ENCODE measurements at places on chromosomes 2 and 18.

DNA sequence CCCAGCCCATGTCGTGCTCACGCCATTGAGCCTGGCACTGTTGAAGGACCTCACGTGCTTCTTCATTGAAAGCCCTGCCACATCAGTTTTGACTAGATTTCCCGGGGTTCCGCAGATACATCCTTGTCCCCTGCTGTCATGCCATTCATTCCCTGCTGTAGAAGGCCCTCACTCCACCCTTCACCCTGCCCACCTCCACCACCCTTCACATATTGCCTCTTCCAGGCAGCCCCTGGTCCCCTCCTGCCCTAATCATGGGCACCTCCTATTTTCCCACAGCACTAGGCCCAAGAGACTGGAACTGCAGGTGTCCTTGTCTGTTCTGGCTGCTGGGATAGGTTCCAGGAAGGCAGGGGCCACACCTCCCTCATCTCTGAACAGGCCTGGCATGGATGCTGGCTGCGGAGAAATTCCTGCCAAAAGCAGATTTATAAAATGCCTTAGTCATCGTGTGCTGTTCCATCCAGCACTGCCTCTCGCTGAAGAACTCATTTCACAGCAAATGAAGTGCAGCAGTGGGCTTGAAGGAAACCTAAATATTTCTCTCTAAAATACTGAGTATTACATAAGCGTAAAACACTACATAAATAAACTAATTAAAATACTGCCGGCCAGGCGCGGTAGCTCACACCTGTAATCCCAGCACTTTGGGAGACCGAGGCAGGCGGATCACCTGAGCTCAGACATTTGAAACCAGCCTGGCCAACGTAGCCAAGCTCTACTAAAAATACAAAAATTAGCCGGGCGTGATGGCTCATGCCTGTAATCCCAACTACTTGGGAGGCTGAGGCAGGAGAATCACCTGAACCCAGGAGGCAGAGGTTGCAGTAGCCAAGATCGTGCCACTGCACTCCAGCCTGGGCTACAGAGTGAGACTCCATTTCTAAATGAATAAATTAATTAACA is 38.4 kb downstream of the EIF4E2 start:
- no peak for DNase-seq

GRCh38 chr18:12318334-12318697 is 10.3 kb downstream of the TUBB6 start:
- DNase-seq = no peak

DNA sequence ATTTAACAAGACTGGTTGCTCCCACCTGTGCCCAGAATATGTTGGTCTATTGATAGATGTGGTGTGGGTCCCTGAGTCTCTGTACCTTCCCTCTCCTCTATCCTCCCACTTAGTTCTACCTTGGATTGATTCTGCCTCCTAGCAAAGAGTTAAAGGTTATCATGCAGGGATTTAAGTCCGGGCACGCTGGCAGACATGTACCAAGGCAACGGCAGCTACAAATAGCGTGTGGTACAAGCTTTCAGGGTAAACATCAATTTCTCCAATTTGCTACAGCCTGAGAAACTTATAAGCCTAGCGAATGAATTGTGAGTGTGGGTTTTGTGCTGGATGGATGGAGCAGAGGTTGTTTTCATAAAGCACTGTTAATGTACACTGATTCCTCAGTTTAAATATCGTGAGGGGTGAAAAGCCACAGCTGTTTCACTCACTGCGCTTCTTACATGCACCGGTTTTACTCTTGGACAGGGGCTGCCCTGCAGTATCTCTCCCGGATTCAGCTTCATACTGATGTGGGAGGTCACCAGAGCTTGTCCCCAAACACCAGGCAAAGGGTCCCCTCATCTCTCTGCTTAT is 289.8 kb downstream of the ICOS start:
- DNase-seq = no peak

DNA sequence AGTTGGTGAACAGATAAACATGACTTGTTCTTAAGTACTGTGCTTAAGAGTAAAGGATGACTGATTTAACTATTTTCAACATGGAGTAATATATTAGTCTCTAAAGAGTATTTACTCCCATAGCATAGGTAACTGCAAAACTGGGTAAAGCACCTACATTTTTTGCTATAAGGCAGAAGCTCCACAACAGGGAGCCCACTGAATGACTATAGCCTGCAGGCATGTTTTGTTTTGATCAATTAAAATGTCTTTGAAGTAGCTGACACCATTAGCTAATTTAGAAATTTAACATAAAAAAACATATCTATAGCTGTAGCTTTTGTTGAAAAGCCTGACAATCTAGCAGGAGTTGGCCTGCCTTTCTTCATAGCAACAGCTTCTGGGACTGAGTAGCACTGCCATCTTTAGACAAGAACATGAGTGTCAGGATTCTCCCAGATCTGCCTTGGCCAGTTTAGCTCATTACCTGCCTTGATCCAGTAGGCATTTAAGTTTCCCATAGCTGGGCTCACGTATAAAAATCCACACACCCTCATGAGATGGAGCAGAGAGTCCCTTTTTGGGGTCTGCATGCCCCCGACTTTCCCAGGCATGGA is 1935.1 kb upstream of the PIK3C3 start:
- DNase-seq = no peak

DNA sequence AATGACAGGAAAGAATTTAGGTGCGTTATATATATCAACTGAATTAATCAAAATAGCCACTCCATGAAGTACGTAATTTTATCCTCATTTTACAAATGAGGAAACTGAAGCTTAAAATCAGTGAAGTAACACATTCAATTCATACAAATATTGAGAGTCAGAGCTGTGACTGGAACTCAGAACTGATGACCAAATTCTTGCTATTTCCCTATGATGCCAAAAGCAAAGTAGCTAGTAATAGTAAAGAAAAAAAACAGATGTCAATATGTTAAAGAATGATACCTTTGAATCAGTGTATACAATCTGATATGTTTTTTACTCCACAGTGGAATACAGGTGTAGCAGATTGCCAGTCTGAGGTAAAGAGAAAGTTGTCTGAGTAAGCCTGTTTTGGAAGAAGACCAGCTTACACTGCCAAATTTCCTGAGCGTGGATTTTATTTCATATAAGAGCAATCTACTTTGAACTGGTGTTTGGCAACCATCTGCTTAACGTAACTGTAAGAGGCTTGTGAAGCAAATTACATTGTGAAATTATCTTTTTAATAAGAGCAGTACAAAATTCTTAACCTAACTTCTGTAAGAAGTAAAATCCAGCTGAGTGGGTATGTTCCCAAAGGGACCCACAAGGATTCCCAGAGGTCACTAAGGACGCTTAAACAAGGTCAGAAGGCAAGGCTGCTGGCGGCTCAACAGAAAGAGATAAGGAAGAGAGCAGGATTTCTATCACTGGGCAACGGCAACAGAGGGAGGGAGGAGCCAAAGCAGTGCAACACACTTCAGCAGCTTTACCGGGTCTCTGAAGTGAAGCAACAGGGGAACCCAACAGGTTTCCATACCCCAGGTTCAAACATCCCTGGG is 85.6 kb downstream of the IKZF2 start:
- DNase-seq = no peak

- no peak for DNase-seq
Observed at GRCh38 chr18:23230686-23231085, 95.4 kb downstream of the CABLES1 start.

DNA sequence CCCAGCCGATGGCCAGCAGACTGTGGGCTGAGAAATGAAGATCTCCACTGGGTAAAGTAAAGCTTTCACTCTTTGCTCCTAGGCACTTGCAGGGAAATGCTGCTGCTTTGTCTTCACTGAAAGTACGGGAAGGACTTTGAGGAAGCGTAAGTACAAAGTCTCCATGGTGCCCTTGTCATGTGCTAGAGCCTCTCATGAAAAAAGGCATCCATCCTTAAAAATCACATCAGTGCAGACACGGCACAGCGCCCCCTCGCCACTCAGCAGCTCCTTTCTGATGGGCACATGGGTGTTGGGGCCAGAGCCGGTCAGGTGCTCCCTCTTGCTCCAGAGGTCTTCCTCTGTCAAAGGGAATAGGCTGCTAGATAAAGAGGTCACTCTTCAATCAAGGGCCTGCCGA is 109.0 kb upstream of the STPG4 start:
- DNase-seq = no peak

GRCh38 chr18:74784752-74785151 is 187.1 kb downstream of the ZNF407 start:
- no peak for DNase-seq

- DNase-seq = no peak
Observed at GRCh38 chr2:172249334-172249733, 146.6 kb upstream of the DLX2 start.

- no peak for DNase-seq
Observed at GRCh38 chr2:162333968-162334367, 10.0 kb upstream of the GCA start.

DNA sequence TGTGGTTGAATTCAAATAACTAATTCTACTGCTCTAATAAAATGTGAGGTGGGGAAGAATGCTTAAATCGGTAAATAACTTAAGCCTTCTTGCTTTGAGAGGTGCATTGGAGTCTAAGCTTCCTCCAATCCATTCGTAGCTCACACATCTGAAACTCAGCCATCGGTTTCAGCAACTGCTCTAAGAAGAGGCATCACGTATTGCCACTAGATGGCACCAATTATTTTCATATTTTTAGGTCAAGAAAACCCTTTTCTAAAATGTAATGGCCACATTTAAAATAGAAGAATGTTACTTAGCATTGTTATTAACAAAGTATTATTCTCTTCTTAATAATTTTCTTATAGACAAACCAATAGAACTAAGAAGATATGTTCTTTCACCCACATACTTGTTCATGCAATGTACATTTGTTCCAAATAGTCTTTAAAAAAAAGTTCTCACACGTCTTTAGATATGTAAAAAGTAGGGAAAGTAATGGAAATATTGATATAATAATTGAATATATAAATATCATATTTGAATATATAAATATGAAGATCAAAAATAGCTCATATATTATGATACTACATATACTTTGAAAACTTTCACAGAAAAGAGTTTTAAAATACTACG is 229.8 kb downstream of the CCDC178 start:
- no peak for DNase-seq

DNA sequence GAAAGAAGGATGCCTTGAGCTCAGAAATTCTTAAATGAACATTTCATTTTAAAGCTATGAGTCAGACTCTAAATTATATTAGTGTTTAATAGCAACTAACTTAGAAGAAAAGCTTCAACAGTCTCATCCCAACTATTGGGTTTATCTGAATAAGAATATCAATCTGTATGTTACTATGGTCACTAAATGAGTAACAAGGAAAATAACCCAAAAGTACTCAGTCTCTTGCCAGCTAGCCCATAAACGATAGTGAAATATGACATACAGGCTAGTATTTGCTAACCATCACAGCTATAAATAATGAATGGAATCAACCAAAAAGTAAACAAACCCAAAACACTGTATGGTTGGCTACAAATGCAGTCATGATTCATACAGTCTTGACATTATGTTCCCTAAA is 174.9 kb downstream of the RAB3GAP1 start:
- no peak for DNase-seq

- DNase-seq = no peak
Observed at GRCh38 chr2:166805753-166806152, 82.5 kb upstream of the XIRP2 start.

DNA sequence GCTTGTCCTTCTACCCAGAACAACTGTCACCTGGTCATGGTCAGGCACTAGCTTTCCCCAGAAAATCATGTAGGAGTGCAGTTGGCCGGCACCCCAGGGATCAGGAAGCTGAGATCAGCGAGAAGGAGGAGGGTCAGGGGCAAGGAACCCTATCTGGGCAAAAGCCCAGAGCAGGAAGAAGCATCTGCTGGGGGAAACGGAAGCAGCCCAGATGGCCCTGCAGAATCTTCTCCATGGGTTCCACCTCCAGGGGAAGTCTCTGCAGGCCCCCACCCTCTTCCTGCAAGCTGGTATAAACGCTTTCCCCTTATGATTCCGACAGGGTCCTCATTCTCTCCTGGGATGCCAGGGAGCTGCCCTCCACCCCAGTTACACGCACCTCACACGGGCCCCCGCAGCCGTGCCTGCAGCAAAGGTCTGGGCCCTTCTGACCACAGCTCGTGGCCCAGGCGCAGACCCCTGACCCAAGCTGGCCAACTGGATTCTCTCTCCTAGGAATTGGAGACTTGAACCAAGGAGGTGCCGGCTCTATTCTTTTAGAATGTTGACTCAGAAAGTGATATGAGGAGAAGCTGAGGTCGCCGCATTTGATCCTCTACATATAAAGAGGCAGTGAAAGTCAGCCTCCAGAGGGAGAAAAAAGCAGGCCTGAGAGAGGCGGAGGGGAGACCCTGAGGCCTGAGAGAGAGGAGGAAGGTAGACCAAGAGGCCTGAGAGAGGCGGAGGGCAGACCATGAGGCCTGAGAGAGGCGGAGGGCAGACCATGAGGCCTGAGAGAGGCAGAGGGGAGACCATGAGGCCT is 71.0 kb downstream of the STPG4 start:
- no peak for DNase-seq

DNA sequence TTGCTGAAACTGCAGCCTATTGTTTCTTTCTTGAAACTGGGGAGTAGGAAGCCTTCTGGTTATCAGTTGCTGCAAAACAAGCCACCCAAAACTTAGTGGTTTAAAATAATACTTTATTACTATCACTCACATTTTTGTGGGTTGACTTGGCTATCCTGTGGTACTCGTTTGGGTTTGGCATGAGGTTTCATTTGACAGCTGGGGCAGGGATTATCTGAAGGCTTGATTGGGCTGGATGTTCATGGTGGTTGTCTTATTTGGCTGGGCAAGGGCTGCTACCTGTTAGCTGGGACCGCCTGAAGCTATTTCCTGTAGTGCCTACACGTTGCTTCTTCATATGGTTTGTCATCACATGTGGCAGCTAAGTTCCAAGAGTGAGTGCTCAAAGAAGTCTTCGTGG is 122.3 kb downstream of the PLCL1 start:
- no peak for DNase-seq
